AML-193 (cell line): ENCODE measurements at places on chromosomes 7 and 10.

DNA sequence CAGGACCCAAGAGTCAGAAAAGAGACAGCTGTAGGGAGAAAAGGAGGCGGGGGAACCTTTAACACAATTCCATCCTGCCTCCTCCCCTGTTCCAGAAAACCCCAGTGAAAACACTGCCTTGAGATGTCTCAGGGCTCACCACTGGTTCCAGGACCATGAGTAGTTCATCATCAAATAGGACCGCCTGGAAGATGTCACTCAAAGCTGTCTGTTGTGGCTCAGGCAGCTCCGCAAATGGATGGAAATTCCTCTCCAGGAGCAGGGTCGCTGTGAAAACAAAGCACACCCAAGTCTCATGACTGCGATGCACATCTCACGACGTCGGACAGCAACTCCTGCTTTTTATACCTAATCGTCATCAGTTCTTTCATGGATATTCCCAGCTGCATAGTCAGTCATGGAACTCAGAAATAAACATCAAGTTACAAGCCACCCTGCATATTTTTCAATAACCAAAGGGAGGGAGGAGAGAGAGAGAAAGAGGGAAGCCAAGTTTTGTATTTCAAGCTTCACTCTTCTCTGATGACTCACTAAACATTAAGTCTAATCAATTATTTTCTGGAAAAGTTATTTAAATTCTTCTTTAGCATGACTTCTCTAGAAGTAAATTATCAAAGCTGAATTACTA lies 49.2 kb downstream of the GSDME start:
- no peak for DNase-seq

- DNase-seq, result no peak
Measured at GRCh38 chr10:104509981-104510380, 131.1 kb upstream of the SORCS3 start.

DNA sequence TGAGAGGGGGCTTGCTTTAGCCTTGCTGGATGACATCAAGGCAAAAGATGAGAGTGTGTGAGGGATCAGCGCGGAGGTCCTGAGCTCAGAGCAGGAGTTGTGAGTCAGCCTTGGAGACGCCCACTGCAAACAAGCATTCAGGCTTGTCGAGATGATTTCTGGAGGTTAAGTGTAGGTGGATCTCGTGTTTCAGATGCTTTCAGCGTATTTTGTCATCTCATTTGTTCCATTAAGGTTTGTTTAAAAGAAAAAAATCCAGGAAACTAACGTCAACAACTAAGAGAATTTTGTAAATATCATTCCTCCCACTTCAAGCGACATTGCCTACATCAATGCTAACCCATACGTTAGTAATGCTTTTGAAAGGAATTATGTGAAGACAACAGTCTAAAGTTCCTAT lies 715.4 kb upstream of the NRP1 start:
- DNase-seq, result no peak

GRCh38 chr7:125430013-125430412 lies 500.4 kb upstream of the POT1 start:
- DNase-seq, result no peak

GRCh38 chr7:41491308-41491707 lies 211.6 kb downstream of the INHBA start:
- DNase-seq, result no peak
